ENCODE measurements at places on chromosomes 7 and 10. TPM values are rescaled to one million over a fixed set of nuclear protein-coding genes. Genes with fewer than 3 reads are reported as not detected.

- DNase-seq = no peak
These were observed 873.9 kb downstream of the GRID1 start for GRCh38 chr10:85492684-85493083.

The AGR2 gene
- total RNA-seq = not detected

DNA sequence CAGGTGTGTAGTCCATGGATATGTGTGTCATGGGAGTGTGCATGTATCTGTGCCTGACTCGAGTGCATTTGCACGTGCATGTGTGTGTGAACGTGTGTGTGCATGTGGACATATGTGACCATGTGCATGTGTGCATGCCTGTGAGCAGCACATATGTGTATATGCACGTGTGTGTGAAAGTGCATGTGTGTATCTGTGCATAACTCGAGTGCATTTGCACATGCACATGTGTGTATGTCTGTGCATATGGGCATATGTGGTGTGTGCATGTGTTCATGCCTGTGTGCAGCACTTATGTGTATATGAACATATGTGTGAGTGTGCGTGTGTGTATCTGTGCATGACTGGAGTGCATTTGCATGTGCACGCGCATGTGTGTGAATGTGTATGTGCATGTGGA lies 35.2 kb upstream of the GNA12 start:
- no peak for DNase-seq

- no peak for DNase-seq
These were observed 1.5 kb downstream of the PIK3CG start for GRCh38 chr7:106866298-106867281.

The GRM3 gene
- total RNA-seq = not detected

DNA sequence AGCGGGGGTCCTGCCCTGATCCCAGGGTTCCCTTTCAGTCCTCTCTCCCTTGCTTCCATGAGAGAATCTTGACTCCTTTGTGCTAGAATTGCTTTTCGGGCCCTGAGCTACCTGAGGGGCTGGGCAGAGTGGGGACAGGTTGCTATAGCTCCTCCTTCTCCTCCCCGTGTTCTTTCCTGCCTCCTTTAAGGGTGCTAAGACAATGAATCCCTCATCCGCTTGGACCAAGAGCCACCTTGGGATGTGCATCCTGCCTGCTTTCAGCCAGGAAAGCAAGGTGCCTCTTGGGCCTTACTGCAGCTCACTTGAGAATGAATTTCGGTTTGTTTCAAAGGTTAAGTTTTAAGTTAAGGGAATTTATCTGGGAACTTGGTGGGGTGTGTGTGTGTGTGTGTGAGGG lies 53.6 kb downstream of the ADRA2A start:
- no peak for DNase-seq

DNA sequence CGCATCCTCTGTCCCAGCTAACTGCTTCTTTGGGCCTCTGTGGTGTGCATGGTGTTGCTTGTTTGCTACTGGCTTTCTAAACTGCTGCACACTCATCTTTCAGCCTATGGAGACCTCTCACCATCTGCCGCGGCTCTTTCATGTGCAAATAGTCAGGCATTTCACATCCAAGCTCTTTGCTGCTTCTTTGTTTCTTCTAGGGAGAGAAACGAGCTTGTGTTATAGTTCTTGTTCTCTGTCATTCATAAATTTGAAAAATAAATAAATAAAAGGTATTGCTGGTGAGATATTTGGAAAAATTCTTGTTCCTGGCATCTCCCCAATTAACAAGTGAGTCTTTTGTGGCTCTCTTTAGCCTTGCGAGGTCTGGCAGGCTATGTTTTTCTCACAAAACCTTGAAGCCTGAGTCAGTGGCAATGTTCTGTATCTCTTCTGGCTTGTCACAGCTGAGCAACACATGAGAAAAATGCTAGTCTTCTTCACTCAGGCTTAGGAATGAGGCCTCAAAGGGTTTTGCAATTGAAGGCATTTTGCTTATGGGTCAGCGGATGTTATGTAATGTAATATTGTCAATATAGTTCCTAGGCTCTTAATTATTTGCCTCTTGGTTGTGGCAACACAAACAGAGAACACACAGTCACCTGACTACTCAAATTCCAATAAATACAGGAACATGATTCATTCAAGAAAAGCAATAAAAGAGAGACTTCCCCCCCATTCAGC lies 274.0 kb downstream of the FRMD4A start:
- no peak for DNase-seq

- no peak for DNase-seq
These were observed 638.1 kb upstream of the CNTNAP2 start for GRCh38 chr7:145478541-145478940.

GRCh38 chr10:29141761-29142160 lies 147.1 kb upstream of the LYZL1 start:
- DNase-seq = no peak

The COX15 gene
- total RNA-seq = 32.4 TPM

Data from Right ventricle myocardium superior (tissue), 1 donor.